ENCODE measurements at places on chromosomes 7 and 10.

DNA sequence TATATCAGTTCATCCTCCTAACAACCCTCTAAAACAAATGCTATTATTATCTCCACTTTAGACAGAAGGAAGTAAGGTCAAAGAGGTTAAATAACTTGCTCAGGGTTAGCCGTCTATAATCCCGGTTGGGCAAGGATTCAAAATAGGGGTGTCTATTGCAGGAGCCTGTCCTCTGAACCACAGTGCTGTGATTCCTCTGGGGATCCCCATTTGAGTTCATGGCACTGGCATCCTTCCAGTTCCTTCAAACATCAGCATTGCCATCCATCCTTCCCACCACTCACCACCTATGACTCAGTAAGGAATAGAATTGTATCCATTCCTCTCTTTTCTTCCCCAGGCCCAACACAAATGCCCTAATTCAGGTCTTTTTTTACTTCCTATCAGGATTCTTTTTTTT is 25.6 kb downstream of the HPS6 start:
- no peak for DNase-seq

- no peak for DNase-seq
These were observed 17.4 kb upstream of the PROSER2 start for GRCh38 chr10:11805792-11806191.

- DNase-seq, result peak; percentile 80
These were observed 608 bp downstream of the ACHE start for GRCh38 chr7:100894860-100895700.

DNA sequence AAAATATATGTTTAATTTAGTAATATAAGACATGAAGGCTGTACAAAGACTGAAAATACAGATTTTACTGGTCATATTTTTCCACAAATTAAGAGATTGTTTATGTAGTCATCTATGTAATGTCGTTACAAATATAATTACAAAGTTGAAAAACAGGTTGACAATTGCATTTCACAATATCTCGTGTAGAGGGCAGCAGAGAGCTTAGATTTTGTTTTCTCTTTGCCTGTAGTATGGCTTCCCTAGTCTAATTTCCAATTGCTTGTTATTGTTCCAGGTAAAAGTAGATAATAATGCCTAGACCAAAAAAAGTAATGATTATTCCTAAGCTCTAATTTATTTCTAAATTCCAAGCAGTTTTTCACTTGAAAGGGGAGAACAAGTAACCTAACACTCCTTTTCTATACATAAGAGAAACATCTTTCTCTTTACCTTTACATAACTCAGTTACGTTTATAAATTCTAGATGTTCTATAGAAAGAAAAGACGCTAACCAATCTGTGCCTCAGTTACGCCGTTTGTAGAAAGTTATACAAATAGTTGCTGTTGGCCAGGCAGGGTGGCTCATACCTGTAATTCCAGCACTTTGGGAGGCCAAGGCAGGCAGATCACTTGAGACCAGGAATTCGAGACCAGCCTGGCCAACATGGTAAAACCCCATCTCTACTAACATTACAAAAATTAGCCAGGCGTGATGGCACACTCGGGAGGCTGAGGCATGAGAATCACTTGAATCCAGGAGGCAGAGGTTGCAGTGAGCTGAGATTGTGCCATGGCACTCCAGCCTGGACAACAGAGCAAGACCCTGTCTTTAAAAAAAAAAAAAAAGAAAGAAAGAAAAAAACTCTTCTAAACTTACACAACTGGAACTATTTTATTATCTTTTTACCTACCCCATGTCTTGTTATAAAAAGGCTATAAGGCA is 30.0 kb downstream of the NET1 start:
- no peak for DNase-seq

Data from activated T-cell treated with anti-CD3 and anti-CD28 coated beads, Interleukin-2, amount 50 U/mL, for 48 hours (primary cell).